Esophagus muscularis mucosa (tissue), 4 donors: ENCODE measurements at places on chromosomes 11 and 22. TPM values are rescaled to one million over a fixed set of nuclear protein-coding genes. Genes with fewer than 3 reads are reported as not detected.

Gene BARX2
- total RNA-seq, result not detected

DNA sequence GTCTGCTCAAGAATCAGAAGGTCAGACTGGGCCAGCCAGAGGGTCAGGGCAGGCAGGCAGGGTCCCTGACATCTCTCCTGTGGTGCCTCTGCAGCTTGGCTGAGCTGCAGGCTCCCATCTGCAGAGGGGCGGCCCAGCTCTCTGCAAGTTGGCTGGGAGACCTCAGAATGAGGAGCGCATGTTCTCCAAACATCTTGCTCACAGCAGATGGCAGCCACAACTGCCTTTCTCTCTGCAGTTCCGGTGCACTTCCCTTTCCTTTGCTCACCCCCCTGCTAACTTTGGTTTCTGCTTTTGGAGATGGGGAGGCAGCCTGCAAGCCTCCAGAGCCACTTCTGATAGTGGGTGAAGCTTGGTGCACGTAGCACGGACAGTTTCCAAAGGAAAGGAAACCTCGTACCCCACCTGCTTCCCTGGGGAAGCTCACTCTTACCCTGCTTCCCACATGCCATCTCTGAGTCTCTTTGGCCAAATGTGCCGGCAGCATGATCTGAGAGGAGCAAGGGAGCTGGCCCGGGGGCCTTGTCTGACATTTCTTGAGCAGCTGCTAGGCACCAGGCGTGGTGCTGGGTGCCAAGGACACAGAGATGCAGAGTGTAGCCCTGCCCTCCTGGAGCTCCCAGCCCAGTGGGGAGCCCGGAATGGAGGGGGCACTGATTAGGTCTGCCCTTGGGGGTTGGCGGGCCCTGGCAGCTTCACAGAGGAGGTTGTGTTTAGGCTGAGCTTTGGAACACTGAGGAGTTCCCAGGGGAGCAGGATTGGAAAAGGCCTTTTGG is 18.2 kb downstream of the DAGLA start:
- DNase-seq, result no peak

DNA sequence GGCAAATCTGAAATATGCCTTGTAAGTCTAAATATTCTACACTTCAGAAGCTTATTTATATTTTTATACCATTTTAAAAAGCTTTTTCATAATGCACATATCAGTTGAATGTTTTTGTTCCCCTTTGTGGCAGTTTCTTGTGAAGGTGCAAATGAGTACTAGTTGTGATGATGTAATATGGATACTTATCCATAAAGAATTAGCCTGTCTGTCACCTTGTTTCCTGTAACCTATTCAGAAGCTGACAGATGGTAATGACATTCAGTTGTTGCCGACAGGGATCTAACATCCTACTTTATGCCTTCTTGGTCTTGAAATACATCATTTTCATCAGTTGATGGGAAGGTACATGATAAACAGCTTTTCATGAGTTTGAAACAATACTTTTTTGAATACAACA is 2.9 kb downstream of the QSER1 start:
- DNase-seq, result no peak

GRCh38 chr11:64210301-64211020 is 3.9 kb downstream of the FERMT3 start:
- DNase-seq, result no peak

DNA sequence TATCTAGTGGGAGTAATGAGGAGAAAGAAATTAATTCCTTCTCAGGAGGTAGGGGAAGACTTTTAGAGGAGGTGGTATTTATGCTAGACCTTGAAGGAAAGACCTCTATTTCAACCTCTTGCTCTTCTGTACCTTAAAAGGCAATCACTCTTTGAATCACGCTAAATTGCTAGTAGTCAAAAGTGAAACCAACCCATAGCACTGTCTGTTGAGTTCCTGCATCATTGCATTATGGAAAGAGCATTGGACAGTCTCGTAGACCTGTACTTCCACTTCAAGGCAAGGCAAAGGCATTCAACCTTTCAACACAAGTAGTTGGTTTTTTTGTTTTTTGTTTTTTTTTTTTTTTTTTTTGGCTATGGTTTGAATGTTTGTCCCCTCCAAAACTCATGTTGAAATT is 770.4 kb downstream of the ETS1 start:
- DNase-seq, result no peak

DNA sequence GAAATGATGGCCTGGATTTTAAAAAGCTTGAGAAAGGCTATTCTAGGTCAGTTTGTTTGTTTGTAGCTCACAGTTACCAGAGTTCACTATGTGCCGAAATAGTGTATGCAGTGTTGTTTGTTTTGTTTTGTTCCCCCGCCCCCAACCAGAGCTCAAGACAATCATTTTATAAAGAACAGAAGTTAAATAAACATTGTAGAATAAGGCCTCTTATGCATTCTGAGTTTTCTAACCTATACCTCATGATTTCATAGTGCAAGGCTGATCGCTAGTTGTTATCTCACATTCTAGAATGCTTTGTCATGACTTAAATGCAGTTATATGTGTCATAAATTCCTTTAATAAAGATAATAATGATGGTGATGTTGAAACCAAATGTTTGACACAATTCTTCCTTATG is 7.8 kb downstream of the KCNA4 start:
- DNase-seq, result no peak

Gene LYVE1
- total RNA-seq, result 82.9 TPM

DNA sequence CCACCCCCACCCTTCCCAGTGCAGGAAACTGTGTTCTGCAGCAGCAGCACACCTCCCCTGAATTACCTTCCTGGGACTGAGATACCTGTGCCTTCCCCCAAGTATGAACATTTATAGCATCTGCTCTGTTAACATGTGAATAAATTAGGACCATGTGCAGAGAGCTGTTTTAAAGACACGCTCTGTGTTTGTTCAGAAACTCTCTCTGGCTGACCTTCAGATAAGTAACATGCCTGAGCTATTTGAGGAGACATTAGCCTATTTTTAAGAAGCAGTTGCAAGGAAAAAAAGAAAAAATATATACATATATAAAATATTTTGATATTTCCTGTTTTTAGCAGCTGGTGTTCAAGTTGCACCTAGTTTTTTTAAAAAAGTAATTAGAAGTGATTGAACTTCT is 5.4 kb downstream of the NAV2 start:
- DNase-seq, result no peak

- no peak for DNase-seq
These were observed 7.7 kb downstream of the BIK start for GRCh38 chr22:43118024-43118849.

- DNase-seq, result no peak
These were observed 36.3 kb upstream of the LYVE1 start for GRCh38 chr11:10604798-10605197.

GRCh38 chr11:93256623-93257022 is 58.8 kb upstream of the SLC36A4 start:
- no peak for DNase-seq

Gene MS4A12
- not detected for total RNA-seq

- DNase-seq, result no peak
These were observed 101.8 kb downstream of the DDX10 start for GRCh38 chr11:108766596-108767173.
